ENCODE measurements at places on chromosomes 5 and 9.

DNA sequence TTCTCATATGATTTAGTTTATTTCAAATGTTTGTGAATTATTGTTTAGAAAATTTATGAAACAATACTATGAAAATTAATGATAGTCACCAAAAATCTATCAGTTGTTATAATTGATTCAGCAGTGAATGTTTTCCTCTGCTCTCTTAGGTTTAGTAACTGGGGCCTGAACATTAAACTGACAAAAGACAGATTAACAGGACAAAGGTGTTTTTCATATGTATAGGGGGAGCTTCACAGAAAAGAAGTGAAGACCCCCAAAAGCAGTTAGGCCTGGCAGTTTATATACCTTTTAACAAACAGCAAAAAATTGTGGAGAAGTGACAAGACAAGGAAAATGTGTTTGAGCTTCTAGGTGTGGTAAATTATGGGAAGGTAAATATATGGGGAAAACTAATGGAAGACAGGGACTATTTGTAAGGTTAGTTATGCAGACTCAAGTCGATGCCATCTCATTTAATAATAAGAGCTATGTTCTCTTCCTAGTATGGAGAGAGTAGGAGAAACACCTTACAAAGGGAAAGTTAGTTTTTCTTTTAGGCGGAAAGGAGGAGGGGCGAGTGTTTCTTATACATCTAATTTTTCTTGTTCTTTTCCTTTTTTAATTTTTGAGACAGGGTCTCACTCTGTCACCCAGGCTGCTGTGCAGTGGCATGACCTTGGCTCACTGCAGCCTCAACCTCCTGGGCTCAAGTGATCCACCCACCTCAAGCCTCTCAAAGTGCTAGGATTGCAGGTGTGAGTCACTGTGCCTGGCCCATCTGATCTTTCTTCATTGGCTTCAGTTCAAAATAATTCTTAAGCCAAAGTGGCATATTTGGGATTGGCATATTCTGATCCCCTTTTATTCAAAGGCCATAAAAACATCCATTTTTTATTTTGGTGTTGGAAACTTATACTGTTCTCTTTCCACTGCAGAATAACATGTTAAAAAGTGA is 77.8 kb downstream of the C9orf153 start:
- no peak for DNase-seq

- peak; percentile 4 for DNase-seq
Observed at GRCh38 chr9:108565651-108566378, 290.0 kb downstream of the ACTL7B start.

DNA sequence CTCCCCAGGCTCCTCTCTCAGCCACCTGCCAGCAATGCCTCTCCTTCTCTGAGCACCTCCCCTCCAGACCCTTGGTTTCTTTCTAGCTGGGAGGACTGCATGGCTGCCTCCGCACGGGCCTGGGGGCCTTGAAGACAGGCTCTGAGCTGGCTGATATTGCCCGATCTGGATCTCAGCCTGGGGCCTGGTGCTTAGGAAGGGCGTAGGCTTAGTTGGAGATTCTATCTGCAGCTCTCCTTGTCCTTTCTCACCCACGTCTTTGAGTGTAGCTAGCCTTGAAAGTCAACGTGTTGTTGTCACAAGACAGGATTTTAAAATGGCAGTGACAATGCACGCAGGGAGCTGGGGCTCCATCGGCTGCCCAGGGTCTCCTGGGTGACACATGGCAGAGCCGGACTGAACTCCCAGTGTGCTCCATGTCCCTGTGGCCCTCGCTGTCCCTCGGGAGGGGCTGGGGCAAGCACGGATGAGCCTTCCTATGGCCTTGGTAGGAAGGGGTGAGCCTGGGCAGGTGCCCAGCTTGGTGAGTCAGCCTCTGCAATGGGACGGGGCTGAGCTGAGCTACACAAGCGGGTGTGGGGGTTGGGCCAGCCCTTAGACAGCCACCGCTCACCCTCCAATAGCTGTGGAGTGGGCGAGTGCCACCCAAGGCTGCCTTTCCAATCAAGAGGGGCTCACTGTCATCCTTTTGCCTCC is 9.4 kb downstream of the ADAMTSL2 start:
- no peak for DNase-seq

DNA sequence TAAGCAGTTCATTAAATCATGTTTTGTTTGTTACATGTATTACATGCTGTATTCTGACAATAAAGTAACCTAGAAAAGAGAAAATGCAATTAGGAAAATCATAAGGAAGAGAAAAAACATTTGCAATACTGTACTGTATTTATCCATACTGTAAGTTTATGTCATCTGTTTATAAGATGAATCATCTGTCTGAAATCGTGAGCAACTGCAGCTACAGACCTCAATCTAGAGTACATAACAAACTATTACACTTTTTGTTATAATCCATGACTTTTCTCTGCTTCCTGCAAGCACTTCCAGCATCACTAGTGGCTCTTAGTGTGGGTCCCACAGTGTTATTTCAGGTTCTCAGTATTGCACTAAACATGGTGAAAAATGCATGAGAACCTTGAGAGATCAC is 144.4 kb upstream of the NR4A3 start:
- no peak for DNase-seq

- DNase-seq: no peak
Observed at GRCh38 chr5:9140711-9141110, 405.2 kb downstream of the SEMA5A start.
